ENCODE measurements at places on chromosomes 3 and 15.

DNA sequence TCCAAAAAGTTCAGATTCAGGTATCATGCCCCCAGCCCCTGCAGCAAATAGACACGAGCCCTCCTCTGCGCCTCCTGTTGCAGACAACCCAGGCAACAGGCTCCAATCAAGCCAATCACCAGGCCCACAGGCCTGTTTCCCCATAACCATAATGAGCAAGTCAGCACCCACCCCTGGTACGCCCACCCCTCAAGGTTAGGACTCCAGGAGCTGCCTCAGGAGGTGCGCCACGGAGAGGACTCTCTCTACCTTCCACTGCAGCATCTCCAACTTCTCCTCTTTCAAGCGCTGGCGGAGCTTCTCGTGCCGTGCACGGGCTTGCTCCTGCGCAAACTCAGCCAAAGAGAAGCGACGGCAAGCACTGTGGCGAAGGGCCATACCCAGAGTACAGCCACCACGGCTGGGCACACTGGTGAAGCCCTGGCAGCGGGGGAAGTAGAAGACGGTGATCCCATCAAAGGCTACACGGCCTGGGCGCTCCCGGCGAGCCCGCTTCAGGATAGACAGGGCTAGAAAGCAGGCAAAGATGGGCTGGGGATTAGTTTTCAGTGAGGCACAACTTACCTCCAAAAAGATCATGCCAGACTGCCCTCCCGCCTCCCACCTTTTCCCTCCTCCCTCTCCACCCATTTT is 8.5 kb downstream of the CSRNP1 start:
- DNase-seq, result no peak

- no peak for DNase-seq
Measured at GRCh38 chr3:45952456-45952855, 9.2 kb downstream of the CXCR6 start.

GRCh38 chr3:62015111-62015510 is 358.2 kb downstream of the FEZF2 start:
- DNase-seq, result no peak

- no peak for DNase-seq
Measured at GRCh38 chr3:144624656-144625055, 653.0 kb downstream of the DIPK2A start.

DNA sequence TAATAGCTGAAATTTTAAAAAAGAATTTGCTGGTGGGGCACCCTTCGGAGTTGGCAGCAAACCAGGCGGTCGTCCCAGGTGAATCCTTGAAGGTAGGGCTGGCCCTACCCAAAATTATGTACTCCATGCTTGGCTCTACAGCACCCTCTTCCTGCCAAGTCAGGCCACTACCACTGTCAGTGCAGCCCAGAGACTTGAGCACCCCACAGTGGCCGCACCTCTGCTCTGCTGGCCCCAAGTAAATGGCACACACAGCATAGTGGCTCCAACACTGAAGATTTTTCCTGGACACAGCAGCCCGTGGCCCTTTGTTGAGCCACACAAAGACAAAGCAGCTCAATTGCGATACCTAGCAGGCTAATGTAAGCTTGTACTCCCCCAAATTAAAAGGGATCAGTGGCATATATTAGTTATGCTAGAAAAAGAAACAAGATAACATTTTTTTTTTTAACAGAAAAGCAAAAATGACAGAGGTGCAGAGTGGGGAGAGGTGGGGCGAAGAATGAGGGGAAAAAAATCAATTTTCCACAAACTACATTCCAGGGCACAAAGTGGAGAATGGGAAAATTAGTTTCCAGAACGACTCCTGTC is 250.5 kb downstream of the UACA start:
- DNase-seq, result no peak

DNA sequence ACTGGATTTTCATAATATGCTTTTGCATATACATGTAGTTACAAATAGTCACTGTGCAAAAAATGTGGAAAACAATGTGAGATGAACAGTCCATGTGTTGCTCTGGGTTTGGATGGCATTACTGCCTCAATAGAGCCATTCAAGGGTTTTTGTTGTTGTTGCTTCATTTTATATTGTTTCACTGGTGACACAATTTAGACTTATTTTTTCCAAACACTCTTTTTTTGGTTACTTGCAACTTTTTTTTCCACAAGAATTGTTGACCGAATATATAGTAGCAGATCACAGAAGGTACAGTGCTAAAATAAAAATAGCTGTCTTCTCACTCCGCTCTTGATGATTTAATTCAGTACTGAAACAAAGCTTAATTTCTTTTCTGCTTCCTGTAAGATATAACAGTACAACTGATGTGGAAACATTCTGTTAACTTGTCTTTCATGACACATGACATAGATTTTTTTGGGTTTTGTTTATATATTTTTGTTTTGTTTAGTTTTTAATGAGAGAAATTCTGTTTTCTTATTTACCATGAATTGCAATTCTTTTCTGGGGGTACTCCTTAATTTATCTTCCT is 618.6 kb downstream of the NAALADL2 start:
- DNase-seq, result no peak

DNA sequence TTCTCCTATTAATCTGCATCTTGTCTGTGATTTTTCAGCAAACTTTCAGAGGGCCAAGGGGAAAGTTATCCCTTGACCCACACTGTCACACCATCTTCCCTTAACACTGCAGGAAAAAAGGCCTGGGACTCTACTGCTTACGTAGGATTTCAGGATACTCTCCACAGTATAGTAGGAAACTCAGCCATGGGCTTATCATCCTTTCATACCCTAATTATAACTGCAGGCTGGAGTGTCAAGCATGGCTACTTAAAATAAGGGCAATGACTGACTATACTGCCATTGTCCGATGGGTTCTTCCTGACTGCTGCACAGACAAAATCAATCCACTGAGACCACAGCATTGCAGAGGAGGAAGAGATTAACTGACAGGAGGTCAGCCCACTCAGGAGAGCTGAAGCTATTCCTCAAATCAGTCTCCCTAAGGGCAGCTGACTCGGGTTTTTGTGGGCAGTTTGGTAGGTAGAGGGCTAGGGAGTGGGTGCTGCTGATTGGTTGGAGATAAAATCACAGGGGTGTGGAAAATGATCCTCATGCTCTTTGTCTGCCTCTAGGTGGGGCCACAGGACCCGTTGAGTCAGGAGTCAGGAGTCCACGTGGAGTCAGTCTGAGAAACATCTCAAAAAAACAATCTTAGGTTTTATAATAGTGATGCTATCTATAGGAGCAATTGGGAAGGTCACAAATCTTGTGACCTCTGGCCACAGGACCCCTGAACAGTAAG is 118.2 kb upstream of the STRIT1 start:
- no peak for DNase-seq

DNA sequence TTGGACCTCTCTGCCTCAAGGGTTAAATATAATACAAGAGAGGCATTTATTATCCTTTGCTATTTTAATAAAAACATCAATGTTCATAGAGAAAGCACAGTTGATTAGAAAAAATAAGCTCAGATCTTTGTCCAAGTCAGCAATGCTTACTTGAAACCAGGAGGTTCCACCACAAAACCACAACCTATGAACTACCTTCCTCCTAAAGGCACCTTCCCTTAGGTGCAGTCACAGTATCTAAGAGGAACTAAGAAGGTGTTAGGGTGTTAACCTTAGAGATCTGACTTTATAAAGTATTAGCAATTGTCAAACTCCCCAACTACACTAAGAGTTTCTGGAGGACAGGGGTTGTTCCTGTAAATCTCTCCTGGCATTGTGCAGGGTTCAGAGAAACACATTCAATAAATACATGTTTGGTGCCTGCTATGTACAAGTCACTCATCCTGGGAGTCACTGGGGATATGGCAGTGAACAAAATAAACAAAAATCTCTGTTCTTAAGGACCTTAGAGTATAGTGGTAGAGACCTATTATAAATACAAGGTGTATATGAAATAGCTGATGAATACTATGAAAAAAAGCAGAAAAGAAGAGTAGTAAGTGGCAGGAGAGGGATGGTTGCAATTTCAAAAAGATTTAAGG is 208.6 kb downstream of the NFKBIZ start:
- DNase-seq, result no peak

- no peak for DNase-seq
Measured at GRCh38 chr15:23081271-23081670, 41.9 kb upstream of the TUBGCP5 start.

- DNase-seq, result no peak
Measured at GRCh38 chr3:107796791-107797190, 274.0 kb downstream of the BBX start.

DNA sequence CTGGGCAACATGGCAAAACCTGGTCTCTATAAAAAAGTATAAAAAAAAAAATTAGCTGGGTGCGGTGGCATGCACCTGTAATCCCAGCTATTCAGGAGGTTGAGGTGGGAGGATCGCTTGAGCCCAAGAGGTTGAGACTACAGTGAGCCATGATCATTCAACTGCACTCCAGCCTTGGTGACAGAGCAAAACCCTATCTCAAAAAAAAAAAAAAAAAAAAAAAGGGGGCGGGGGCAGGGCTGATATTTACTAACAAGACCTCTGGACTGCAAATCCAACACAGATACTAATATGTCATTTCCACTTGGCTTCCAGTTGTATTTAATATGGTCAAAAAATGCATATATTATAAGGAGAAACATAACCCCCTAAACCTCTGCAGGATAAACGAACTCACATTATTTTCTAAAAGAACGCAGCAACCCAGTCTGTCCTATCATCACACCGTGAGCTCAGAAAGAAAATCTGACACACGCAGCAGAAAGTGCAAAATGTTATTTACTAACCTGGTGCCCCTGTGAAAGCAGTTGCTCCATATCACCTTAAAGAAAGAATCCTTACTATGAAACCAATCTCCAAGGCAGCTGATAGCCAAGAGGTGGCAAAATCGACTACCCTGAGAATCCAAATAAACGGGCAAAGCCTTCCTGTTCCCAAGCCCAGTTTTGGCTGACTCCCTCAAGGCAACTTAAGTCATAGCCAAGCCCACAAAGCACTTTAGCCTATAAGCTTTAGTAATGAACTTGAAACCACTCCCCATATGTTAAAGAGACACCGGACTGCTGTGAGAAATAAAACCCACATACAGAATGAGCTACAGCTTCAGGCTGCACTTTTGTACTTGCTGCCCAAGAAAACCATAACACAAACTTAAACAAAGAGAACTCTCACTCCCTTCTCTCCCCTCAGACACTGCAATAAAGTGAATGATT is 39.3 kb downstream of the PLD1 start:
- DNase-seq, result no peak

- no peak for DNase-seq
Measured at GRCh38 chr3:24316887-24317383, 177.7 kb downstream of the THRB start.

DNA sequence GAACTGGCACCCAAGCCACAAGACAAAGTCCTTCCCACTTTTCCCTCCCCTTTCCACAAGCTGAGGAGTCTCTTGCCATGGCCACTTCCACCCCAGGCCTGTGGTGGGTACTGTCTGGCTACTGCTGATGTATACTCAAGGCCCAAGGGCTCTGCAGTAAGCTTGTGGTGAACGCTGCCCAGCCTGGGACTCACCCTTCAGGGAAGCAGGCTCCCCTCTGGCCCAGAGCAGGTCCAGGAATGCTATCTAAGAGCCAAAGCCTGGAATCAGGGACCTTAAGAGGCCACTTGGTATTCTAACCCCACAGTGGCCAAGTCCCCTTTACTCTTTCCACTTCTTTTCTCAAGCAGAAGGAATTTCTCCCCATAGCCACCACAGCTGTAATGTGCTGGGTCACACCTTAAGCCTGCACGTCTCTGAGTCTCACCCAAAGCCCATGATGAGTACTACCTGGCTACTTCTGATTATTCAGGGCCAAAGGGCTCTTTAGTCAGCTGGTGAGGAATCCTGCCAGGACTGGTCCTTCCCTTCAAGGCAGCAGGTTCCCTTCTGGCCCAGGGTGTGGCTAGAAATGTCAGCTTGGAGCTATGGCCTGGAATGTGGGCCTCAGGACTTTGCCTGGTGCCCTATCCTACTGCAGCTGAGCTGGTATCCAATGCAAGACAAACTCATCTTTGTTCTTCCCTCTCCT is 4.0 kb downstream of the PATL2 start:
- no peak for DNase-seq

DNA sequence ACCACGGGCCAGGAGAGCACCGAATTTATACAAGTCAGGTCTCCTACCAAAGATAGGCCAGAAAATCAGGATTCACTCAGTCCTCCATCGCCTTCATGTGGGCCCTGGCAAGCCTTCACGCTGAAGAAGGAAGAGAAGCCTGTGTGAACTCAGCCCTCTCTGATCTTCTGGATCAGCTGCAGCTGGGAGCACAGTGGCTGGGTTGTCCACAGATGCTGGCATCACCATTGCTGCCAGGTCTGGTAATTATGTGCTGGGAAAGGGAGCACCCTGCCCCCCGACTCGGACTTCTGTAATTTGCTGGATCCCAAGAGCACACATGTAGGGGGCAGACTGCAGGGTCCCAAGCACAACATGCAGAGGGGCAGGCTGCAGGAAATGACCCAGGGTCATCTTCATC is 12.4 kb upstream of the PDE8A start:
- DNase-seq, result no peak

DNA sequence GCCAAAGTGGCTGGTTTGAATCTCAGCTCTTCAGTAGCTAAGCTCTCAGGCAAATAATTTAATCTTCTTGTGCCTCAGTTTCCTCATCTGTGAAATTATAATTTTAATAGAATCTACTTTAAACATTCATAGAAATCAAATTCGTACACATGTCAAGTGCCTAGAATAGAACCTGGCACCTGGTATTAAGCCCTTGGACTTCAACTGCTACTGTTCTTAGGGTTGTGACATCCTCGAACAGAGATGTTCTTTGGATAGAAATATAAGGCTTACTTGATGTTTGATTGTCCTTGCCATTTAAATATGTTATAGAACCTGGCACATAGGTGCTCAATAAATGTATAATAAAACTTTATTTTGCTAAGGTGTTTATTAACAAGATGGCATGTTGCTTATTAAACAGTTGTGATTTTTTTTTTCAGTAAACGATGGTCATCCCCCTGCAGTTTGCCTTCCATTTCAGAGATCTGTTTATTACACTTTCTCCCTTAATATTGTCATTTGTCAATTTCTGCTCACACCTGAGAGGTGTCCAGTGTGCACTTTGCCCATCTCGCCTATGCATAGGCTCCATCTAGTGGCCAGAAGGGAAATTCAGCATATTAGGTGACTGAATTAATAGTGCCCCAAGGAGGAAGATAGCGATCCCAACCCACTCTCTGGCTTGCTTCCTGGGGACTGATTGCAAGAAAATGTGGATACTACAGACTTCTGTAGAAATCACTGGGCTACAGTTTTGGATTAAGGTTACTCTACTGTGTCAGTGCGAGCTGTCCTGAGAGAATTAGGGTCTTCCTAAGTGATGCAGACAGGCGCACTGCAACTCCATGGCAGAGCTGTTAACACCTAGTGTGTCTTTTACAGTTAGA is 10.7 kb downstream of the IGF1R start:
- DNase-seq, result no peak

- DNase-seq, result no peak
Measured at GRCh38 chr3:9074079-9074478, 110.8 kb upstream of the RAD18 start.

GRCh38 chr15:69744391-69745162 is 292.0 kb downstream of the RPLP1 start:
- DNase-seq, result no peak

GRCh38 chr3:149010504-149010951 is 19.2 kb downstream of the GYG1 start:
- DNase-seq, result no peak

GRCh38 chr3:131535596-131535995 is 32.8 kb upstream of the MRPL3 start:
- no peak for DNase-seq

- DNase-seq, result no peak
Measured at GRCh38 chr15:25849157-25849921, 13.8 kb downstream of the ATP10A start.
